AG04449 (cell line): ENCODE measurements at places on chromosomes 6 and 20.
A peak's percentile ranks its signal among the peaks of the same experiment; 100 is the strongest.

GRCh38 chr20:25286917-25287316 is 39.0 kb downstream of the PYGB start:
- DNase-seq: no peak

DNA sequence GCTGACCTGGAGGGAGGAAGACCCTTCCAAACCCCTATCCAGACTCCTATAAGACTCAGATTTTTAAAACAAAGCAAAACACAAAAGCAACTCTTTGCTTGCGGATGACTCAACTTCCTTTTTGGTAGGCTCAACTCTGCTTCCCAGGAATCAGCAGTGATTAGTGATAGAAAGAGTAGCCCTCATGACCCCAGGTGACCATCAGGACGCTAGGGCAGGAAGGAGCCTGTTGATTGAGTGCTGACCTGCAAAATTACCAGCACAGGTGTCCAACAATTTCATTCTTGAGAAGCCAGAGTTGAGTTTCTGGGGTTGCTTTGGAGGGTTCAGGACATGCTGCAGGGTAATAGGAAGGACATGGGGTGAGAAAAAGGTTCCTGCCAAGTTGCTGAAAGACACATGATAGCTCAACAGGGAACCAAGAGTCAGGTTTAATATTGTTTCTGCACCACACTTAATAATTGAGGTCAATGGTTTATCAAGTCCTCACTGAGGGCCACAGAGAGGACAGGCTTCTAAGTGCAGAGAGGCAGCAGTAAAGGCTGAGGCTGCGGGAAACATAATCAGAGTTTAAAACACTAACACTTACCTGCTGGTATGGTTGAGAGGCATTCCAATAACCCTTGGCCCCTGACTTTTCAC is 67.4 kb upstream of the BMP2 start:
- no peak for DNase-seq

DNA sequence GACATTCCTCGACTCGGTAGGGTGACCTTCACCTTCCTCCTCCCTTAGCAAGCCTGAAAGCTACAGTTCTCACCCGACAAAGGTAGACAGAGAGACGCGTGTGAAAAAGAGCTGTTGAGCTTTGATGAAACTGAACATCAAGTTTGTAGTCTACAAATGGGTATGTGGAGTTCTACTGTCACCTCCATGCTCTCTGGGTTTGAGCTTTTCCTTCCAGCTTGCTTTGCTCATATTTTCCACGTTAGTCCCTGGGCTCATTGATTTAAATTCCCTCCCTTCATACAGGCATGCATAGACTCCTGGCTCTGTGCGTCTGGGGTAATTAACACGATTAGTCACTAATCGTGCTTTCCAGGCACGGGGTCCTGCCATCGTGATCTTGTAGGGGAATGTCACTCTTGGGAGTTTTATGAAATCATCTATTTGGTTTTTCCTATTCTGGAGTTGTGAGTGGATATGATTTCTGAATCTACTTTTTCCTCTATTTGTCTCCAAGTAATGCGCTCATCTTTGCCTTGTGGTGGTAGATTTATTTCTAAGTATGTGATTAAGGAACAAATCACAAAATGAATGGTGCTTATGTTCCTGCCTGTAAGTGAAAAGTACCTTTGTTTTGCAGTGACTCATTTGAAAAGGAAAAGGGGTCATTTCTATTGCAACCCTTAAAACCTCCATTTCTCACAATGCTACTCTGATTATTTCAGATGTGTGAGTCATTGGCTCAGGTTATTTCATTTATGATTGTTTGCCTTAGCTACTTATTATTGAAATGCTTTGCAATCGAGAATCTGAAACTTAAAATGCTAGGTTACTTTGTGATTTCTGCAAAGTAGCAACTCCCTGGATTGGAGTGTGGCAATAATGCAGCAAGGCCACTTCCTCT is 154.6 kb downstream of the ZDHHC14 start:
- no peak for DNase-seq

- DNase-seq: peak; percentile 99
These were observed 70.3 kb downstream of the SCAND1 start for GRCh38 chr20:35883778-35884540.

GRCh38 chr20:14049111-14049510 is 53.8 kb downstream of the MACROD2 start:
- no peak for DNase-seq

GRCh38 chr6:13327691-13328075 is 654 bp downstream of the TBC1D7 start:
- no peak for DNase-seq

DNA sequence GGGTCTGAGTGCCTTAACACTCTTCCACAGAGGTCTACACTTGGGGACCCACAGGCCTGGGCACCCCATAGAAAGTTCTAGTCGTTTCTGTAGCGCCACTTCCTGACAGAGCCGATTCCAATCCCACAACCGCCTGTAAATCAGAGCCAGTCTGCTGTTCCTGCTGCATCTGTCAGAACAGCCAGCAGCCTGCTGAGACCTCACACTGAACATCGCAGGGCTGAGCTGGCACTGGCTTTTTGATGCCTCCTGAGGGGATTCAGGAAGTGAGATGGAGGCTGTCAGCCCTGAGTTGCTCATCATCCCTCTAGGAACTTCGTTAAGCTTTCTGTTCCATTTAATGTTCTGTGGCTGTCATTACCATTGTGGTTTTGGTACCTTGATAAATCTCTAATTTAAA is 48.9 kb downstream of the DCBLD1 start:
- no peak for DNase-seq

DNA sequence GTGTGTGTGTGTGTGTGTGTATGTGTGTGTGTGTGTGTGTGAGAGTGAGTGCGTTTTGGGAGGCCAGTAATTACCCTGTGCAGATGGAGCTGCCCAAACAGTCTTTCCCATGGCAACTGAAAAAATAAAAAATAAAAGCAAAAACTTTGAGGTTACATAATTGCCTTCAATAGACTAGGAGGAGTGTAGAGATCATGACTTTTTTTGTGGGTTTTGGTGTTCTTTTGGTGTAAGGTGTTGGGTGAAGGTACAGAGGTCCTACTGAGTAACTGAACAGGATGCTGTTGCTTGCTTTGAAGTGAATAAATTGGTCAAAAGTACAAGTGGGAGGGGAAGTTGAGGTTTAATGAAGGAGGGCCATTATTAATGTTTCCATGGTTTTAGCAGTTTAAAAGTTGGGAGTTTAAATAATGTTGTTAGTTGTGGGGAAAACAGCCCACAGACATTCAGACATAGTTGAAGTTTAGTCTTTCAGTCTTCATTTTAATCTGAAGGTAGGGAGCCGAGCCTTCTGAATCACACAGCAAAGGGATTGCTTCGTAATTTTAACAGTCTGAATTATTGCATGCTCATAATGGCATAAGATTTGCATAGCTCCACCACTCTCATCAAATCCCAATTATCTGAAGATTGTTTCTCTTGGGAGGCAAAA is 251.4 kb downstream of the PRL start:
- no peak for DNase-seq

DNA sequence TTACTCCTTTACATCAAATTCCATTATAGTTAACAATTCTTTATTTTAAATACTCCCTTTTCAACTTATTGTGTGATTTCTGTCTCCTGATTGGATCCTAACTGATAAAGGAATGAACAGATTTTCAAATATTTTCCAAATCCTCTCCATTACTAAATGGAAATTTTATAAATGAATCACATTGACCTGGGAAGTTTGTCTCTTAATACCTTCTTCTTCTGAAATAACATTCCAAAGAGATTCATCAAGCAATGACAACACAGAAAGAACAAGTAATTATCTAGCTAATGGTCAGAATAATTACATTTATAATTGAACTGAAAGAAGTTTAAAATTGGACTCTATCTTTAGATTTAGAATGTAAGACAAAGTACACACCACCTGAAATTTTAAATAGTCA is 515.4 kb upstream of the PTCHD4 start:
- no peak for DNase-seq

DNA sequence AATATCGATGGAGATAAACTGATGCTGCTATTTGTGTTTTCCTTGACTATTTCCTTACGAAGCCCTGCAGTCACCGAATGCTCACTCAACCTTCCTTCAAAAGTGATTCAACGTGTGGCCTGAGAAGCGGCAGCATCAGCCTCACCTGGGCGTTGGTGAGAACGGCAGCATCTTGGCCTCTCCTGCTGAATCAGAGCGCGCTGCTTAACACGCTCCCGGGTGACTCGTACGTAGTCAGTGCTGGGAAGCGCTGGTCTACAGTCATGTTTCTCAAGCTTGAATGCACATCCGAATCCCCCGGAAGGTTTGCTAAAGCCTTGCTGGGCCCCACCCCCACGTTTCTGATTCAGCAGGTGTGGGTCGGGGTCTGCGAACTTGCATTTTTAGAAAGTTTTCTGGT is 214.1 kb upstream of the RREB1 start:
- DNase-seq: no peak

DNA sequence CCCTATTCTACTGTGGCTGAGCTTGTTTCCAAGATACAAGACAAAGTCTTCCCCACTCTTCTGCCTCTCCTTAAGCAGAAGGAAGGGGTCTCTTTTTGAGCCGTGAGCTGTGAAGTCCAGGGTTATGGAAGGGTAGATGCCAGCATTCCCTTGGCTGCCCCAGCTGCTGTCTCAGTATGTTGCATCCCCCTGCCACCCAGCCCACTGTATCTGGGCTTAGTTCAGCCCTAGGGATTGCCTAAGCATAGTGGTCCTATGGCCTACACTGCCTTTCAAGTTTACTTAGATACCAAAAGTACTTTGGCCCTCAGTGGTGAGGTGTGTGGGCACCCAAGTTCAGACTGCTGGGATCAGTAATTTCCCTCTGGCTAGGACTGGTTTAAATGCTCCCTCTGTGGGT is 421.9 kb upstream of the KHDRBS2 start:
- DNase-seq: no peak

GRCh38 chr6:168025831-168026710 is 28.6 kb downstream of the KIF25 start:
- no peak for DNase-seq

DNA sequence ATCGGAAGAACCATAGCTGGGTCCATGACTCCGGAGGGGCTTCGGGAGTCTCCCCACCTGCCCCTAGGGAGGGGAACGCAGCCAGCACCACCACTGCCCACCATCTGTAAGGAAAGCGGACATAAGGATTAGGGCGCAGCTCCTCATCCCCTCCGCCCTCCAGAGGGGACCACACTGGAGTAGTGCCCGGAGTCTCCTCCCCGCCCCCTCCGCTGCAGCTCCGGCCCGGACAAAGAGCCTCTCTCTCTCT is 628 bp downstream of the SLC35B2 start:
- DNase-seq: no peak

DNA sequence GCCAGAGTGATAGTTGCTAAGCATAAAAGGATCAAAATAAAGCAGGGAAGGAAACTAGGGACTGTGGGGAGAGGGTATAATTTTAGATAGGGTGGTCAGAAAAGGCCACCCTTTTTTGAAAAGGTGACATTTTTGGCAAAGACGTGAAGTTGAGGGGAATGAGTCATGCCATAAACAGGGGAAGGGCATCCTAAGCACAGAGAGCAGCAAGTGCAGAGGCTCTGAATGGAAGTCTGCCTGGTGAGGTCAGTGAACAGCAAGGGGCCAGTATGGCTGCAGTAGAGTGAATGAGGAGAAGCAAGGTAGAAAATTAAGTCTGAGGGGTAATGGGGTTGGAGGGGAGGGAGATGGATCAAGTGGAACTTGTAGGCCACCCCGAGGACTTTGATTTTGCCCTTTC is 2.4 kb downstream of the KLC4 start:
- no peak for DNase-seq

DNA sequence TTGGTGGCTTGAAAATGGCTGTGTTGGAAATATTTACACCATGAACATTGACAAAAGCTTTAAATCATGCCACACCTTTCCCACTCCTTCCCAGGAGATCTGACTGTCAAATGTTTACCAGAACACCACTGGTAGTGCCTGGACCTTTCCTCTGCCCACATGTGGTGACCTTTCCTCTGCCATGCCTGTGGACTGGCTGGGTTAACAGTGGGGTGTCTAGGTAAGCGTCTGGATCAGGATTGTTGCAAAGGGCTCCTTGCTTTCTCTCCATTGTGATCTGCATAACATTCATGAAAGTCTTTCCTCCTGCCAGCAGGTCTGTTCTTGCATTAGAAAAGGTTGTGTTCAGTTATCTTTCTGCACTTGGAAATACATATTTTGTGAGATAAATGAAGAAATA is 572.7 kb downstream of the DHX35 start:
- DNase-seq: no peak

DNA sequence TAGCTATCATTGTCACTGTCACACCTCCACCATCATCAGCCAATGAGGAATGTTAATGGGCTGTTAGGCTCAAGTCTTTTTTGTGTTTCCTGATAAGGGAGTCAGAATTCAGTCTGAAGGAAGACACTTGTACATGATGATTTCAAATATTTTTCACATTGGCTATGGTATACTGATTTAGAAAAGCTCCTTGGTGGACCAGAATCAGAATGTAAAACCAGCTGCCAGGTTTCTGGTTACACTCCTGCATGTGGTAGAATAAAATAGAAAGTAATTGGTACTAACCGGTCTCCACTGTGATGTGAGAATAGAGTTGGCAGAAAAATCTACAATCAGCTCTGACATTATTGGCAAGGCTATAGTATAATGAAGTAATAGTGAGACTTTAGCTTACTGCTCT is 10.7 kb downstream of the COL9A1 start:
- DNase-seq: no peak

DNA sequence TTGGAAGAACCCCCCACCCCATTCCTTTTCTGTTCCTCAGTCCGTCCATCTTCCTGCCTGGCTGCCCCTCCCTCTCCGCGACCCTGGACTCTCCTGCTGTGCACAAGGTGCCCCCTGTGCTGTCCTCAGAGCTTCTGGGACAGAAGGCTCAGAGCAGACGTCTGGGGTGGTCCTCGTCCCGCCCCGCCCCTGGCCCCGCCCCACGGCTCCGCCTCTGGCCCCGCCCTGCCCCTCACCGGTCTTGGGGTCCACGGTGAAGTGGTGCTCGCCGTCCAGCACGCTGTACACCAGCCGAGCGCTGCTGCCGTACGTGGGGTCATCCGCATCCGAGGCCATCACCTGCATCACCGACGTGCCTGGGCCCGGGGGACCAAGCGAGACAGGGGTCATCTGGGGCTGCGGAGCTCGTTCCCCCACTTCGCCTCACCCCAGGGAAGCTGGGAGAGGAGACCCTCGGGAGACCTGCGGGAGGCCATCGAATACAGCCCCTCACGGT is 81.0 kb downstream of the CDH22 start:
- DNase-seq: no peak

GRCh38 chr6:37490536-37491170 is 9.0 kb downstream of the CCDC167 start:
- DNase-seq: no peak

- no peak for DNase-seq
These were observed 52.5 kb downstream of the RPS12 start for GRCh38 chr6:132866762-132867449.

GRCh38 chr6:108203189-108204112 is 37.6 kb downstream of the NR2E1 start:
- no peak for DNase-seq

DNA sequence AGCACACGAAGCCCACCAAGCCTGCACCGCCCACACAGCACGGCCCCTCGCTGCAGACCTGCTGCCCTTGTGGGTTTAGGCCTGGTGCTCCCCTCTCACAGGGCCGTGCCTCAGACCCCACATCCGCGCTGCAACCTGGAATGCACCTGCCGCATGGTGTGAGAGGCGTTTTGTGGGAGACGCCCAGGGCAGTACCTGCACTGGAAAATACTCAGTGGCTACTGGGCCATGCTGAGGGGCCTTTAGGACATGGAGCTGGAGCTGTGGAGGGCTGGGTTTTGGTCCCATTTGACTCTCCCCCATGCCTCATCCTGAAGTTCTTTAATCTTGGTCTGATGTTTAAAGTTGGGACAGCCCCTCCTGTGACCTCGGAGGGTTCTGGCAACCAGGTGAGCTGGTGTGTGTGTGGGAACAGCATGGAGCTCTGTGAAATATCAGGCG is 116.3 kb downstream of the ERMARD start:
- no peak for DNase-seq
